ENCODE measurements at places on chromosomes 6 and 20.

DNA sequence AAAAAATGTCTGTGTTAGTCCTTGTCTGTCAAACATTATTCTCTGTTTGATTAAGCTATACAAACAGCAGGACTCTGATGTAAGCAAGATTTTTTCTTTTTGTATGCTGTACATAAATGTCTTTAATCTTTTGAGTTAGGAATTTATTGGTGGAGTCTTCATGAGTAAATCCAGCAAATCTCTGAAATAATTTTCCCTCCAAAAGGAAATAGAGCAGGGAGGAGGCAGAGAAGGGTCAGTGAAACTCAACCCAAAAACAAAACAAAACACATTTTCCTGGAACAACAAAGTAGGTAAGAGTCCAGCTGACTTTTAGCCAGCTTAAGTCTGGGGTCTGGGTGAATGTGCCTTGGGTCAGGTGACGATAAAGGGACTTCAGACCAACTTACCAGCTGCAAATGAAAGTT, 113.7 kb downstream of the FOXA2 start:
- DNase-seq: no peak

- peak; percentile 77 for DNase-seq
Observed at GRCh38 chr6:151390851-151391470, 398 bp downstream of the ZBTB2 start.

GRCh38 chr6:158660333-158660754, 10.5 kb downstream of the SYTL3 start:
- peak; percentile 30 for DNase-seq

GRCh38 chr20:44080064-44080463, 106.9 kb downstream of the JPH2 start:
- DNase-seq: no peak

DNA sequence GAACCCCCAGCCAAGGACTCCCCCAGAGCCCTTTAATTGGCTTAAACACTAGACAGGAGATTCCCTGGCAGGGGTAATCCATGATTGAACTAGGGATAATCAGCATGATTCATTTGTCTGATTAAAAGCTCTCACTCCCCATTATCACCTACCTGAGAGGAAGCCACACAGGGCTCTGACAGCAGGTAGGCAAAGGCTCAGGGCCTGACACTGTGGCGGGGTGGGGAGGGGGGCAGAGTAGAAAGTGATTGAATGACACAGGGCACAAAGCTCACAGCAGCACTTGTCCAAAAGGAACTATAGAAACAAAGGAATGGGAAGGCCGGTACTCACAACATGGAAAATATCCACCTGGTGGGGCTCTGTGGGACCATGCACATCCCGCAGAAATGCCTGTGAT, 231.6 kb downstream of the MAFB start:
- no peak for DNase-seq

DNA sequence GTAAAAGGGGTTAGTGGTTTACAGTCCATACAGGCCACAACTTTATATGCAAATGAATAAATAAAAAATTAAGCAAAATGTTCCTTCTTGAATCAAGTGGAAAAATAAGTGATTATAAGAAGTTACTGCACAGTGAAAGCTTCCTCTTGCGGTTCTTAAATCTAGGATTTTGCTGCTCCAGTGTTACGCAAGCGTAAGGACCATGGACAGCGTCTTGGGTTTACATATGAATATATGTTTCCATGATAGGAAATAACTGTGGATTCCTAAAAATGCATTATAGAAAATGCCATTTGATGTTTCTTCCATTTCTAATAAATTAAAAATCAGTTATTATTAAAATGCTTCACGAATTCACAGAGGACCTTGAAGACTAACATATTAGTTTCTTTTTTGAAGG, 176.6 kb upstream of the POU3F2 start:
- no peak for DNase-seq

DNA sequence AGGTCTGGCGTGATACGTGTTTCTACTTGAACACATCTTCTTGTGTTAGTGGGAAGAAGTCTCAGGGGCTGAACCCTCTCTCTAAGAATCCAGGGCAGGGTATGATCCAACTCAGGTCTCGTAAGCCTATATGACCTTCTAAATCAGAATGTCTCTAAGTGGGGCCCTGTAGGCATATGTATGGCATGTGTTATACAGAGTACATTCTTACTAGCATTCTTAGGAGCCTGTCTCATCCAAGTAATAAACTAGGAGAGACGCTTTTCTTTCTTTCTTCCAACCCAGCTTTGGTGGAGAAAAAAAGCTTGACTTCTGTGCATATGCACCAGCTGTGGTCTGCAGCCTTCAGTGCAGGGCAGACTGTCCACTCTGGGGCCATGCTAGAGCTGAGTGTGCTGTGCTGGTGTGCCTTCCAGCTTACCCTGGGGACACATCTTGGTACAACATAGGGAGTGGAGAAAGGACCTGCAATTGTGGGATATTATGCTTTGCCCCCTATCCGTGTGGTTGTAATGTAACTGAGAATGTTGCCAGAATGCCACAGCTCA, 47.3 kb downstream of the L3MBTL3 start:
- DNase-seq: no peak

GRCh38 chr6:169904051-169904922, 152.9 kb downstream of the ERMARD start:
- DNase-seq: no peak

Measured in hepatic stellate cell (primary cell).